ENCODE measurements at places on chromosomes 11 and 22. TPM values are rescaled to one million over a fixed set of nuclear protein-coding genes. Genes with fewer than 3 reads are reported as not detected.

Gene ANO5
- total RNA-seq, result 2.3 TPM

Gene FGF4
- total RNA-seq, result not detected

Gene OR4D5
- total RNA-seq, result not detected

Gene LMNTD2
- 2.1 TPM for total RNA-seq

Gene MPZL3
- total RNA-seq, result 0.35 TPM

Gene BIRC3
- total RNA-seq, result 32.7 TPM

Gene FAM111B
- total RNA-seq, result 7.6 TPM

Gene KRTAP5-1
- total RNA-seq, result not detected

Gene CXCR5
- total RNA-seq, result 0.07 TPM

Gene NCF4
- not detected for total RNA-seq

Gene MIOX
- total RNA-seq, result 0.09 TPM

Gene ARL2
- 168 TPM for total RNA-seq

Gene LARGE1
- total RNA-seq, result 4.4 TPM

Gene NAALAD2
- 0.03 TPM for total RNA-seq

Gene CBLIF
- total RNA-seq, result not detected

Gene SPON1
- total RNA-seq, result not detected

Gene LYVE1
- 0.03 TPM for total RNA-seq

Gene OR52K2
- not detected for total RNA-seq

Gene ZBTB3
- 2.1 TPM for total RNA-seq

Gene SLC22A6
- total RNA-seq, result not detected

Gene FDXACB1
- total RNA-seq, result 1.7 TPM

Gene SH3BP1
- 2.7 TPM for total RNA-seq

Gene ALDH3B2
- total RNA-seq, result not detected

Gene TMEM41B
- total RNA-seq, result 28.9 TPM

Gene USH1C
- 0.71 TPM for total RNA-seq

Gene P4HA3
- total RNA-seq, result 42.6 TPM

Gene NEFH
- total RNA-seq, result 0.05 TPM

Gene CLDN5
- not detected for total RNA-seq

Gene IL18
- 98.4 TPM for total RNA-seq

Gene C11orf97
- total RNA-seq, result not detected

Gene CD3E
- total RNA-seq, result not detected

Gene PARVB
- total RNA-seq, result 37.1 TPM

Gene MOGAT2
- total RNA-seq, result 0.05 TPM

Gene MICAL3
- total RNA-seq, result 41.0 TPM

Gene GAL
- total RNA-seq, result 17.5 TPM

Gene POTEH
- not detected for total RNA-seq

Gene PATE4
- total RNA-seq, result not detected

Gene IL10RA
- 0.07 TPM for total RNA-seq

Gene GRK3
- 3.4 TPM for total RNA-seq

Gene P2RX6
- total RNA-seq, result 0.62 TPM

Gene PGA5
- not detected for total RNA-seq

Gene CNTF
- total RNA-seq, result 1.3 TPM

Gene UPB1
- not detected for total RNA-seq

Gene CADM1
- total RNA-seq, result 26.0 TPM

Gene RAB38
- 1.0 TPM for total RNA-seq

Gene WBP2NL
- total RNA-seq, result not detected

Gene GAB4
- not detected for total RNA-seq

Gene CASP4
- 5.0 TPM for total RNA-seq

Gene CYB5R2
- total RNA-seq, result 4.4 TPM

Gene APOL1
- total RNA-seq, result 8.0 TPM

Gene CSF2RB
- total RNA-seq, result not detected

Gene HEPHL1
- not detected for total RNA-seq

Gene ELMOD1
- 0.34 TPM for total RNA-seq

Gene THRSP
- not detected for total RNA-seq

Gene OR52I2
- total RNA-seq, result not detected

Gene ENTHD1
- total RNA-seq, result not detected

Gene SUSD2
- total RNA-seq, result 59.0 TPM

Gene RFPL3
- total RNA-seq, result not detected

Data from A549 treated with DMSO at 1 μM for 4 hours (cell line).